SW480 (cell line): ENCODE measurements at places on chromosomes 2 and 18.

GRCh38 chr2:106108351-106108750 lies 85.8 kb downstream of the UXS1 start:
- DNase-seq, result no peak

- DNase-seq, result no peak
Observed at GRCh38 chr2:101983486-101983885, 8.3 kb upstream of the IL1R2 start.

- DNase-seq, result peak; percentile 3
Observed at GRCh38 chr18:50356036-50356945, 18.6 kb upstream of the SKA1 start.

- no peak for DNase-seq
Observed at GRCh38 chr2:199798831-199799580, 52.0 kb downstream of the FTCDNL1 start.

GRCh38 chr2:54522624-54523281 lies 66.6 kb downstream of the SPTBN1 start:
- DNase-seq, result peak; percentile 88

- no peak for DNase-seq
Observed at GRCh38 chr2:173090973-173091660, 15.5 kb downstream of the MAP3K20 start.

DNA sequence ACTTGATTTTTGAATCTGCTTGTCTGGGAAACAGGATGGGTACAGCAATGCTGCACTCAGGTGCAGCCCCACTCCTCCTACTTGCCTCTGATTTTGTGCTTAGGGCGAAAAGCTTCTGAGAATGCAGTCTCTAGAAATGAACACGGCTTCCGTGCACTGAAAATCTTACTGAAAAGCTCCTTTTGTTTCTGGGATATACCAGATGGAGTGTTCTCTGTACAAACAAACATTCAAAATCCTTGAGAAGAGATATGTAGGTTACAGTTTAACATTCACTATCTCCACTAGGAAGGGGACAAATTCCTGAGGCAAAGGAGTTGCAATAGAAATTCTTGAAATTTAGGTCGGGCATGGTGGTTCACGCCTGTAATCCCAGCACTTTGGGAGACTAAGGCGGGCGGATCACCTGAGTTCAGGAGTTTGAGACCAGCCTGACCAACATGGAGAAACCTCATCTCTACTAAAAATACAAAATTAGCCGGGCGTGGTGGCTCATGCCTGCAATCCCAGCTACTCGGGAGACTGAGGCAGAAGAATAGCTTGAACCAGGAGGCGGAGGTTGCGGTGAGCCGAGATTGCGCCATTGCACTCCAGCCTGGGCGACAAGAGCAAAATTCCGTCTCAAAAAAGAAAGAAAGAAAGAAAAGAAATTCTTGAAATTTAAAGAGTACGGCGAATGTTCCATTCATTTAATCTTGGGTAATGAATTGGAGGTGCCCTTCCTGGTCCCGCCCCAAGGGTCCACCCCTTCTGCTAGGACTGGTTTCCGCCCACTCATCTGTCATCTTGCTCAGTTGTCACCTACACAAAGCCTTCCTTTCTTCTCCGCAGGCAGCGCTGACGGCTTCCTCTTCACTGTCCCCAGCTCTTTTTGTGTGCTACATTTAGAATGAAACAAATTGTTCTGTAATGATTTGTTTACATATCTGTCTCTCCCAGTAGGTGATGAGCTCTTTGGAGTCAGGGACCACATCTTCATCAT lies 92.4 kb downstream of the SOCS6 start:
- DNase-seq, result peak; percentile 90

- DNase-seq, result peak; percentile 46
Observed at GRCh38 chr2:28452534-28453081, 43.3 kb upstream of the PLB1 start.

GRCh38 chr2:44051593-44052347 lies 56.0 kb upstream of the LRPPRC start:
- DNase-seq, result no peak

- no peak for DNase-seq
Observed at GRCh38 chr2:128145651-128146050, 54.7 kb downstream of the UGGT1 start.

- DNase-seq, result peak; percentile 96
Observed at GRCh38 chr2:38394903-38395341, 17.8 kb upstream of the ATL2 start.

DNA sequence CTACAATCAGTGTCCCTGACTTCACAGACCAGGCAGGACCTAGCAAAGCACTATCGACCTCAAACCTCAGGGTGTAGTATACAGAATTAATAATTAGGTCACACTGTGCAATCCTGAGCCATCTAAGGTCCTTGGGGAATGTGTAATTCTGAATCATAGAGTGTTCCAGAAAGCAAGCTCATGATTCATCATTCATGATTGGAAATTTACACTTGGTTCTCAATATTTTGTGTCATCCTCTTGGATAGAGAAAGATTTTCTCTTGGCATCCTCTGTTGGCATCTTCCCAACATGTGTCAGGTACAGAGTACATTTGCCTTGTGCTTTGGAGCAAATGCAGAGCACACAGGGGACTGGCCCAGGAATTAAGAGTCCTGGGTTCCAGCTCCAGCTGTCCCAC lies 245.0 kb upstream of the NT5C1B start:
- DNase-seq, result no peak

DNA sequence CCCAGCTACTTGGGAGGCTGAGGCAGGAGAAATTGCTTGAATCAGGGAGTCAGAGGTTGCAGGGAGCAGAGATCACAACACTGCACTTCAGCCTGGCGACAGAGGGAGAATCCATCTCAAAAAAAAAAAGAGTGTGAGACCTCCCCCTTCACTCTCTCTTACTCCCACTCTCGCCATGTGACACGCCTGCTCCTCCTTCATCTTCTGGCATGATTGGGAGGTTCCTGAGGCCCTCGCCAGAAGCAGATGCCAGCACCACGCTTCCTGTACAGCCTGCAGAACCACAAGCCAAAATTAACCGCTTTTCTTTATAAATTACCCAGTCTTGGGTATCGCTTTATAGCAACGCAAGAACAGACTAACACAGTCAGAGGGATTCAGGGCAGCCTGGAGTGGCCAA lies 66.3 kb upstream of the CREB1 start:
- DNase-seq, result no peak

DNA sequence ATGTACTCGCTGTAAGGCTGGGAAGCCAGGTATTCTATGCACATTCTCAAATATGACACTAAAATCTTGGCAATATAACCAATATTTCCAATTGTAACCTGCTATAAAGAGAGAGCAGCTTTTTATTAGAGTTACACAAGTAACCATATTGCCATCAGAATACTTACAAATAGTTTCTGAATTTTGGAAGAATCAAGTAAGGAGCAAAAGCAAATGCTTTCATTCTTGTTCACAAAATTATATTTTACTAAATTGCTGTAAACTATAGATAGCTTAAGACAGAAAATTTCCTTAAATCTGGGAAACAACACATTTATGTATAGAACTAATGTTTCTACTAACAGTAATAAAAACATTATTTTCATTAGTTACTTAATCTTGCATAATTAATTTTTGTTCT lies 77.2 kb downstream of the EFEMP1 start:
- no peak for DNase-seq

DNA sequence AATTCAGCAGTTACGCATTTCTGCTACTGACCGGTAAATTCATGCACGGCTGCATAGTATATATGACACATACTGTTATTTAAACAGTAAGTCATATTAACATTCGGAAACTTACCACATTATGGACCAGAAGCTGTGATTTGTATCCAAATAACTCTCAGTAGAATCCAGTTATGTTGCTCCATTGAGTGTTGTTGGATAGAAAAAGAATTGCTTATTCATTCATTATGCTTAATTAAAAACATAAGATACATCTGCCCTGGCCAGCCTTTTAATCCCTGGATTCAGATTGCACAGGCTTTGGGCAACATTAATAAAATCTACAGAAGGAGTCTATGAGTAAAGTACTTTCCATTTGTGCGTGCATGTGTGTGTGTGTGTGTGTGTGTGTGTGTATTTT lies 111.3 kb downstream of the CPS1 start:
- no peak for DNase-seq

DNA sequence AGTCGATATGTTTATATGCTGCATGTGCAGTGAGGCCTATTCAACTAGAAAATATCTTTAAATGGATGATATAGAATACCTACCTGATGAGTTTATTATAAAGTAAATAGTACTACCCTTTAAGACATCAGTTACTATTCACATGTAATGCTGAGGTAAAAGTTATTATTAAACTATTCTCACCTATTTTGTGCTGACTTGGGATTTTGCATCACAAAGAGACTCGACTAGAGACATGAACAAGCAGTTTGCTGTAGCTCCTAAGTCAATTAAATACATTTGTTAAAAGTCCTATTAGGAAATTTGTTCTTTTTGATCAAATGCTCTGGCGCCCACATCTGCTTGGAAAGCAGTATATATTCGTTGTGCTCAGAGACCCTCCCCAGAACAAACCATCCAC lies 164.1 kb downstream of the CCDC85A start:
- no peak for DNase-seq

- DNase-seq, result no peak
Observed at GRCh38 chr2:3650140-3650920, 7.7 kb upstream of the ALLC start.

- no peak for DNase-seq
Observed at GRCh38 chr2:228433721-228434120, 252.2 kb upstream of the SPHKAP start.

DNA sequence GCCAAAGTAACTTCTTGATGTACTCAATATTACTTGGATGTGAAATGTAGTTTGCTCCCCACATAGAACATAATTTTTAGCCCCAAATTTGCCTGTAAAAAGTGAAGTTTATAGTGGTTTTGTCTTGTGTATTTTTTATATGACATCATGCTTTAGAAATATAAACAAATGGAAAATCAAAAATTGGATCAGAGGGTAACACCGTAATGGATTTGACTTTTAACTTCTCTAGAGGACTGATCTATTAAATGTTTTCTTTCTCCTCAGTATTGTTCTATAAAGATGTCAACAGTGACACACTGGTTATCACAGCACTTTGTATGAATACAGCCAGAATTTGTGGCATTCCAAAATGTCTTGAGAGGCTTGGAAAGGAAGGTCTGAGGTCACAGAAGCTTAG lies 45.6 kb upstream of the RASGRP3 start:
- DNase-seq, result no peak

DNA sequence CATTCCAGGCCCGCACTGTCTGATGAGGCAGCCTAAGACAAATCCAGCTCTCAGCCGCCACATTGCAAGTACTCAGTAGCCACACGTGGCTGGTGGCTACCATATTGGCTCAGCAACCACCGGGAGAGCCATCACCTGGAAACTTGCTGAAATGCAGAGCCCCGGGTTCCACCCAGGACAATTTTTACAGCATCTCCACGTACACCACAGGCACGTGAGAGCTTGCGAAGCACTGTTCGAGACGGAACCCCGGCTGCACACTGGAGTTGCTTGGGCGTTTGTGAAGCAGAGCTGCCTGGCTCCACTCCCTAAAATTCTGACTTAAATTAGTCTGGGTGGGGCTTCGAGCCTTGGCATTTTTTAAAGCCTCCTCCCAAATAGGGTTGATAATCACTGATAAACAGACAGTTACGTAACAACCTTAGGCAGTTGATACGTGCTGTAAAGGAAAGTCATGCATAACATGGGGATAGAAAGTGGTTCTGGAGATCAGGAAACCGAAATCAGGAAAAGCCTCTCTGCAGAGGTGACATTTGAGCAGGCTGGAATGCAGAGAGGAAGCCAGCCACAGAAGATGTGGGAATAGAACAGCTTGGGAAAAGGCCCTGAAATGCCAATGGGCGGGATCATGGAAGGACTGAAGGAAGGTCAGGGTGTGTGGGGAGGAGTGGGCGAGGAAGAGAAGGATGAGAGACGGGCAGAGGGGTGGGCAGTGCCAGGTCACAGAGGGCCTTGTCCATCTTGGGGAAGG lies 6.2 kb downstream of the ASAP2 start:
- no peak for DNase-seq

- DNase-seq, result no peak
Observed at GRCh38 chr2:186294248-186294888, 191.7 kb upstream of the ZC3H15 start.

GRCh38 chr2:201953880-201954279 lies 79.8 kb upstream of the FZD7 start:
- DNase-seq, result no peak

DNA sequence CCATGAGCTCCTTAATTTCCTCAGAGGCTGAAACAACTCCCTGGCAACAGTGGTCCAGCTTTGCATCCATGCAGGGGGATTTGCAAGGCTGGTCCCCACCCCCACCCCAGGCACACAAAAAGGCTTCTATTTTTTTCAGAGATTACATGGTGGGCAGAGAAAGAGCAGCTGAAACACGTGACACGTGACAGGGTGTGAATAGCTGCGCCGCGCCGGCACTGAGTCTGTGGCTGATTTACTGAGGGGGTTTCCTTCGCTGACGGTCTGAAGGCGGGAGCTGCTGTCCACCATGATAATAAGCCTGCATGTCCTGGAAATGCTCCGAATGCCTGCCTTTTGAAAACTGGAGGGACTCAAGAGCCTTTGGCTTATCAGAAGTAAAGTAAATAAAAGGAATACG lies 50.7 kb upstream of the APCDD1 start:
- DNase-seq, result no peak

DNA sequence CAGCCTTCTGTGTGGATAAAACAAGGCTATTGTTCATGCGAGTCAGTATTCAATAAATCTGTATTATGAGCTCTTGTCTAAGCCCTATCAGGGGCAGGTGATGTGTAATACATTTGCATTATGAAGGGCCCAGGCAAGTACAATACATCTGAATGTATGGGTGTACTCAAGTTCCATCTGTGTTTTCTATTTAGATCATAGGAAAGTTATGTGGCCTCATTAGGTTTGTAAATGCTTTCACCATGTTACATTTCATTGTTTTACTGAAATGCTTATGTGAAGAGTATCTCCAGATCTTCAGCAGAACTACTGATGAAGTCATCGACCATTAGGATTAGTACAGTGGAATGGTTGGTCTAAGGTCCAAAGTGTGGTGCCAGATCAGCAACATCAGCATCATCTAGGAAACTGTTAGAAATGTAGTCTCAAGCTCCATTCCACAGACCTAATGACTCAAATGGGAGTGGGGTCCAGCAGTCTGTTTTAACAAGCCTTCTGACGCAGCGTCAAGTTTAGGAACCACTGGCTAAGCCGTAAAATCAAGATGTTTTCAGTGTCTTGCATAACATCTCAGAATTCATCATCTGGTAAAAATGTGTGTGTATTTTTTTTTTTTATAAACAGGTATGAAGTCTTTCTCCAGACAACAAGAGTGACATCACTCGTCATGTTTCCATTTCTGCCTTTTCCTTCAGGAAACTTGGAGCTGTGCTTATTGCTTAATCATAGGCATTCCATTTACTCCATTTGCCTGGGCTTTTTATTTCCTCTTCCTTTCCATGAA lies 80.5 kb downstream of the LYPD6 start:
- DNase-seq, result no peak

- DNase-seq, result no peak
Observed at GRCh38 chr2:231177156-231178025, 21.0 kb upstream of the ARMC9 start.

GRCh38 chr2:147094077-147094476 lies 750.8 kb upstream of the ACVR2A start:
- DNase-seq, result no peak

- DNase-seq, result peak; percentile 44
Observed at GRCh38 chr2:28648147-28648546, 103.5 kb upstream of the PPP1CB start.
